ENCODE measurements at places on chromosomes 3 and 15.
A peak's percentile ranks its signal among the peaks of the same experiment; 100 is the strongest.

GRCh38 chr15:52336529-52336928 lies 40.9 kb upstream of the MYO5C start:
- no peak for DNase-seq

- DNase-seq = peak; percentile 86
These were observed 9.3 kb downstream of the GALNT15 start for GRCh38 chr3:16183601-16184270.

DNA sequence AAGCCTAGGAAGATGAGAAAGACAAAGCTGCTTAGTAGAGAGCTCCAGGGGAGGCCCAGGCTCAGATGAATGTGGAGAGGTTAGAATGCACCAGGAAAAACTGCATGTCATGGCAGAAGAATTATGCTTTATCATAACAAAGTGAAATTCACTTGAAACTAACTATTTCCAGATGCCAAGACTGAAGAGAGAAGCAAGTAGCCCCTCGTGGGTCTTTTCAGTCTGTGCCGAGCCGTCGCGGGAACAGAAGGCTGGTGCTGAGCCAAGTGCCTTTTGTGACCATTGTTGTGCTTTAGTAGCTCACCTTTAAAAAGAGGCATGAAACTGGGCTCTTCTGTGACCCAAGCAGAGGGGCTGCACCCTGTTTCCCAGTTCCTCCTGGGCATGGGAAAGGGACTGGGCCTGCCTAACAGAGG lies 73.2 kb downstream of the CHDH start:
- peak; percentile 26 for DNase-seq

GRCh38 chr3:12658593-12659058 lies 5.3 kb downstream of the RAF1 start:
- DNase-seq = no peak

DNA sequence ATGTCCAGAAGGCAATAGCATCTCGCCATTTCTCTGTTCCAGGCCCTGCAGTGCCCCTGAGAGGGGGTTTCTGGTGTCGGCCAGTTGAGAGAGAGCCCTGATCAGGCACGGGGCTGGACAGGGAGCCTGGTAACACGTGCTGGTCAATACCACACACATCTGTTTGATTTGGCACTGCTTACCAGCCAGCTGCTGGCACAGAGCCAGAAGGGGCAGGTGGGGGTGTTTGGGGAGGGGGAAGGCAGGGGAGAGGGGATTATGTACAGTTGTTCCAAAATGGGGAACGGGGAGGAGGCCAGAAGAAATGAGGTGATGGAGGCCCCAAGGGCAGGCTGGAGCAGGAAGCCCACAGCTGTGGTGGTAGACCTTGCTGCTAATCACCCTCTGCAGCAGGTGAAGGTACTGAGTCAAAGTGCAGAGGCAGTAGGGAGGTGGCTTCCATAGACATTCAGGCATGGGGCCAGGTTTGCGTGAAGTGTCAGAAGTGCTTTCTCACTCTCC lies 153.5 kb upstream of the LPP start:
- no peak for DNase-seq

- DNase-seq = no peak
These were observed 476.6 kb upstream of the ROBO1 start for GRCh38 chr3:80244390-80244789.

DNA sequence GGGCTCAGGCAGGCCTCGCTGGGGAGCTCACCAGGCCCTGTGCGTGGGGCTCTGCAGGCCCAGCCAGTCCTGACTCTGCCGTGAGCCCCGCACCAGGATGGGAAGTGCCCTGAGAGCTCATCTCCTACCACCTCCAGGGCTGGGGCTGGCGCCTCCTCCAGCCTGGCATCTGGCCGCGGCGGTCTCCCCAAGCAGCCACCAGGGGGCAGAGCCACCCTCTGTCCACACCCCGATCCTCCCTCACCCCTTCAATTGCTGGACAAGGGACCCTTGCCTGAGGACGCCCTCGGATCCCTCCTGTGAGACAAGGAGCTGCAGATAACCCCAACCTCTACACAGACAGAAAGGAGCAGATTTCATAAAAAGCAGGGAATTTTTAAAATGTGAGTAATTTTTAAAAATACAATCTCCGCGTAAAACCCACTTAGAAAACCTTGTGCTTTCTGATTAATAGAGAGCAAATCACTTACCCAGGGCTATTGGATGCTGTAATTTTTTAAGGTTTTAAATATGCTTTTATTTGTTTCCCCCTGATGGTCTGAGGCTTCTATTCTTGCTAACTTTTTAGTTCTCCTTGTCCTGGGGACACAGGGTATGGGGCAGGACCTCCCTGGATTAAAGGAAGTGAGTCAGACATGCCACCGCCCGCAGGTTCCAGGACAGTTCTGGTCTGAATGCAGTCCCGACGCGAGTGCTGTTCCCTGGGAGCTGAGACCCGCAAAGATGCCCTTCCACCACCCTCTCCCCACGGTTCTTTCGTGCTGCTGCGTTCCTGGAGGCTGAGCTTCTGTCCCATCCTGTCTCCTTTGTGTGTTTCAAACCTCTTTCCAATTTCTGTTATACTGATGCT lies 52.3 kb upstream of the CHRNA7 start:
- peak; percentile 50 for DNase-seq

- no peak for DNase-seq
These were observed 23.7 kb downstream of the APH1B start for GRCh38 chr15:63301088-63301487.

GRCh38 chr15:88191812-88192165 lies 64.8 kb downstream of the NTRK3 start:
- no peak for DNase-seq

DNA sequence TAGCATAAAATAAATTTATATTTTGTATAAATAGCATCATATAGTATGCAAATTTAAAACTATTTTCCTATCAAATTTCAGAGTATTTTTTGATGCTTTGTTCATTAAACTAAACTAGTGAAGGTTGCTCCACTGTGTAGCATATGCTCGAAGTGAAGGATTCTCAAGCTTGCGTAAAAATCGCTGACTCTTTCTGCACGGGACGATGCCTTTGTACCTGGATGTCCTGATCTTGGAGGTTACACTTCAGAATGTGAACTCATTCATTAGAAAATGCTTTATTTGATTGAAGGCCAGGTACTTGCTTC lies 305.0 kb downstream of the WDR72 start:
- no peak for DNase-seq

- DNase-seq = no peak
These were observed 3.0 kb upstream of the ZMAT3 start for GRCh38 chr3:179074656-179075055.

GRCh38 chr3:18740631-18741583 lies 315.8 kb upstream of the SATB1 start:
- DNase-seq = no peak

GRCh38 chr3:142447301-142447851 lies 461 bp downstream of the XRN1 start:
- peak; percentile 37 for DNase-seq

- DNase-seq = no peak
These were observed 13.0 kb downstream of the FOXP1 start for GRCh38 chr3:71570546-71570945.

- no peak for DNase-seq
These were observed 75.6 kb upstream of the WNT5A start for GRCh38 chr3:55562700-55563099.

GRCh38 chr3:60877188-60877587 lies 374.1 kb downstream of the FHIT start:
- no peak for DNase-seq

GRCh38 chr3:128070898-128071591 lies 18.8 kb downstream of the SEC61A1 start:
- no peak for DNase-seq

DNA sequence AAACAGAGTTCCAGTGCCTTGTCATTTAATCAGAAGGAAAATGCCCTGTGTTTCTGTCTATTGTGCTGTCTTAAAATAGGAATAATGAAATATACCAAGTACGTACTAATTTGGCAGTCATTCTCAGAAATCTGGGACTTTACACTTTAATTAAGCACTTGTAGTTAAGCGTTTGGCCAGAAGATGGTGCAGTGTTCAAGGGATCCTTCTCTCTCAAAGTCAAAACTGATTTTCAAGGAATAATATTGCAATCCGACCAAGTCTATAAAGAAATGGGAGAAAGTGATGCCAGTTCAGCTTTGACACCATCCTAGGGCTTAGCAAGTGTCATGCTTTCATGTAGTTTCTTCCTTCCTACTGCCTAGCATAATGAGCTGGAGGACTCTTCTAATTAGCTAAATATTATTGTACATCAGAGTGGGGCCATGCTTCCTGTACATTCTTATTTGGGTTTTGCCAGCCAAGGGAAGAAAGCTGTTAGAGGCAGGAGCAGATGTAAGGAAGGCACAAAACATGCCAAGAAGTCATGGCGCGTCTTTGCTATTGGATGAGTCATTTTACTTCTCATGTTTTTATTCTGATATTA lies 64.8 kb downstream of the SAMMSON start:
- DNase-seq = no peak

DNA sequence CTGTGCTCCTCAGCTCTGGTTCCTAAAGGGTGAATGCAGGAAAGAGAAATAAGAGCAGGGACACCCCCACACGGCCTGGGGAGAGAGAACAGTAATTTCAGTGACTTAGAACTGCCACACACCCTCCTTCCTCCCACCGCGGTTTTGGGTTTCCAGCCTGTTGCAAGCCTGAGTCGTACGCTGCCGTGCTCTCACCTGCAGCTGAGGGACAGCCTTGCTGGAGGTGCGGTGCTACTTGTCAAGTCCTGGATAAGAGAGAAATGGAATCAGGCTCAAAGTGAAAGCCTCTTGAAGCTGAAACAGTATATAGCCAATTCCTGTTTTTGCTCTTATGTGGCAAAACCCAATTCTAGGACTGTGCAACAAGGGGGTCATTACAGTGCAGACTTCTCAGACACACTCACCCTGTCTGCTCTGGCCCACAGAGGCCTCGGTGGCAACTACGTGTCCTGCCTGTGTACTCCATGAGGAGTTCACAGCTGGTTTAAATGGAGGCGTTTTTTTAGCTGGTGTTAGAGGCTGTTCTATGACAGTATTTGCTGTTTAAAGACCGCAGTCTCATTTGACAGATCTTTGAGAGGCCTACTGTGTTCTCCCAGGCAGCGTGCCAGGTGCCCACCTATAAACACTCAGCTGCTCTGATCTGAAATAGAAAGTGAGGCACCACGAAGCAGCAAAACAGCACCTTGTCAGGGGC lies 42.9 kb downstream of the TBC1D2B start:
- DNase-seq = no peak

- no peak for DNase-seq
These were observed 104.6 kb downstream of the IL1RAP start for GRCh38 chr3:190618330-190619030.

DNA sequence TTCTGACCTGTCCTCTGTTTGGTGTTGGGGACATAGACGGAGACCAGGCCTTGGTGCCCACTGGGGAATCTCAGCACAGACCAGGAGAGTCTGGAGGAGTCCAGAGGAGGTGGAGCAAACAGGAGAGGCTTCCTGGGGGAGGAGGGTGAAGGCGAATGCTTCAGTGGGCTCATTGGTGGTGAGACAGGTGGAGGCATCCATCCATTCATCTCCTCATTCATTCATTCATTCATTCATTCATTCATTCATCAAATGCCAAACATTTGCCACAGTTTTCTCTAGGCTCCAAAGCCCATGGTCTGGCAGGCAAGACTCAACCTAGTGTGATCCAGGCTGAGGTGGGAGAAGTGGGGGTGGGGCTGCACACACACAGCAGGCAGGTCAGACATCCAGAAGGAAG lies 7.9 kb upstream of the LINGO1 start:
- no peak for DNase-seq

GRCh38 chr15:66587749-66588148 lies 22.0 kb upstream of the LCTL start:
- no peak for DNase-seq

GRCh38 chr15:69513450-69513960 lies 60.9 kb downstream of the RPLP1 start:
- no peak for DNase-seq

GRCh38 chr15:67559576-67559975 lies 17.1 kb downstream of the MAP2K5 start:
- DNase-seq = no peak

DNA sequence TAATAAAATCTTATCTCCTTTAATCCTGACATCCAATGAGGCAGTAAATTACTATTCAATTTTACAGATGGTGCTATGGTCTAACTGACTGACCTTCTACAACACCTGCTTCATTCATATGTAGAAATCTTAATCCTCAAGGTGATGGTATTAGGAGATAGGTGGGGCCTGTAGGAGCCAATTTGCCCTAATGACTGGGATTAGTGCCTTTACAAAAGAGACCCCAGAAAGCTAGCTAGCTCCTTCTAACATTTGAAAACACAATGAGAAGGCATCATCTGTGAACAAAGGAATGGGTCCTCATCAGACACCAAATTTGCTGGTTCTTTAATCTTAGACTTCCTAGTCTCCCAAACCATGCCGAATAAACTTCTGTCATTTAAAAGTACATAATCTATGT lies 137.4 kb upstream of the UBP1 start:
- no peak for DNase-seq

GRCh38 chr3:148829926-148830325 lies 2.3 kb downstream of the CPB1 start:
- DNase-seq = no peak

- no peak for DNase-seq
These were observed at the start of gene GABRB3 for GRCh38 chr15:26772154-26773066. Gene GABRB3 (minus strand): TSS chr15:26773066.

GRCh38 chr3:129689036-129689435 lies 82.6 kb upstream of the PLXND1 start:
- DNase-seq = no peak

- DNase-seq = no peak
These were observed 12.7 kb upstream of the CRABP1 start for GRCh38 chr15:78327466-78327865.

DNA sequence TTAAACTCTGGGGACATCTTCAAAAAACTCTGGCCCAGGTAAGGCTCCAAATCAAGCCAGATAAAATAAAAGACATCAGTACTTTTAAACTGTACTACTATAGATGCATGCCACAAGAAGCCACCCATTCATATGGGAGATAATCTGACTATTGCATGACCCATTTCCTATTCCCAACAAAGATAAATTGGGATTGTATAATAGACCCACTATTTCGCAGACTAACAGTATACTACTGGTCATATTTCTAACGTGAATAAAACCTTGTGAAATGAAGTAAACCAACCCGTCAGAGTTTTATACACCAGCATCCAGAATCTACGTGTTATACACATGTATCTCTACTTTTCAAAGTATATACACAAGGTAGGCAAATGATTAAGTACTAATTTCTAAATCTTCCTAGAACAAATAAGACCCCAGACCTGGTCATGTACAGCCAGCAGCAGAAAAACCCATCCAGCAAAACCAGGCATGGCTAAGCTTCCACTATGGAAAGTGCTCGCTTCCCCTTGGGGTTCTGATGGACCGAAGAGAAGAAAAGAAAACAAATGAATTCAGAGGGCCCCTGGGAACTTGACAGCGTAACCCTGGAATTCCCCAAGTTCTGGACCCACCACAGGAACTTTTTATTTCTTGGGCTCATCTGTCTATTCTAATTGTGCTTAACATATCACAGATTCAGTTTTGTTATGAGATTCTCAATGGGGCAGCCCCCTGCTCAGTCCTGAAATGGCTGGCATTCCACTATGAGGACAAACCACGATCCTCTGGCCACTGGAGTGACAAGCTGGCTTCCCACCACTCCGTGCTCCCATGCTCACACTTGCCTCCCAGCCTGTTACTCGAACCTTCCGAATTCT lies 69.1 kb downstream of the MB21D2 start:
- DNase-seq = no peak

- DNase-seq = no peak
These were observed 100.8 kb upstream of the TPM1 start for GRCh38 chr15:62941699-62942098.

- peak; percentile 6 for DNase-seq
These were observed 47.5 kb downstream of the ARMC8 start for GRCh38 chr3:138234401-138235179.

All from hepatic stellate cell (primary cell).